Aorta (tissue), 5 donors: ENCODE measurements at places on chromosomes 3 and 15. TPM values are rescaled to one million over a fixed set of nuclear protein-coding genes. Genes with fewer than 3 reads are reported as not detected.

DNA sequence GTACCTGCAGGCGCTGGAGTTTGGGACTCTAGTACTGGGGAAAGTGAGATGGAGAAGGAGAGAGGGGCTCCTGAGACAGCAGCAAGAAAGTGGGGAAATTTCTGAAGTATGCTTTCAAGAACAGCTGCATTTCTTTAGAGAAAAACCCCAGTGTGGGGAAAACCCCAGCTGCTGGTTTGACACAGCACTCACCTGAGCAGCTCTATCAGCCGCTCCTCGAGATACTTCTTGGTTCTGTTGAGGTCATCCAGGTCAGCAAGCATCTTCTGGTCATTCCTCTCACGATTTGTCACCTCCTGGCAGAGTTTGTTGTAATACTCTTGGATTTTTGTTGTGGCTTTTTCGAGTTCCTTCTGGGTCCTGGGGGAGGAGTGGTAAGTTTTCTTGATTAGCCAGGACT, 18.8 kb downstream of the CXCR6 start:
- no peaks in the 10 kb centered on the region for H3K4me1 ChIP-seq
- H3K4me3 ChIP-seq: no peak overlapping the region
- H3K27me3 ChIP-seq: no peaks in the 10 kb centered on the region
- no peak overlapping the region for H3K27ac ChIP-seq
- peaks cover 7% of the 10 kb centered on the region for H3K36me3 ChIP-seq
- no peak for DNase-seq

DNA sequence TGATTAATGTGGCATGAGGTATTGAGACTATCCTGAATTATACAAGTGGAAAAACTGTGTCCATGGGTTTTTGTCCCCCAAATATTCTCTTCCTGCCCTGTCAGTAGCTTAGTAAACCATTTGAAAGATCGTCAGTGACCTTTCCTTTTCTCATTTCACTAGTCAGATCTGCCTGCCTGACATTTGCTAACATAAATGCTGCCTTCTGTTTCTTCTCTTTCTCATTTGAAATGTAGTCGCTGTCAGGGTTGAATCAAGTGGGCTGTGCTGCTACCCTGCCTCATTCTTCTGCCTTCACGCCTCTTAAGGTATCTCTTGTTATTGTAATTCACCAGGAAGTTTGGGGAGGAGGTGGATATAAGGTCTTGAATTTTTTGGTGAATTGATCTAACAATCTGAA, 67.5 kb downstream of the LRCH3 start:
- no peaks in the 10 kb centered on the region for H3K27me3 ChIP-seq
- DNase-seq: no peak
- H3K4me1 ChIP-seq: no peaks in the 10 kb centered on the region
- H3K4me3 ChIP-seq: no peak overlapping the region
- H3K27ac ChIP-seq: no peak overlapping the region

DNA sequence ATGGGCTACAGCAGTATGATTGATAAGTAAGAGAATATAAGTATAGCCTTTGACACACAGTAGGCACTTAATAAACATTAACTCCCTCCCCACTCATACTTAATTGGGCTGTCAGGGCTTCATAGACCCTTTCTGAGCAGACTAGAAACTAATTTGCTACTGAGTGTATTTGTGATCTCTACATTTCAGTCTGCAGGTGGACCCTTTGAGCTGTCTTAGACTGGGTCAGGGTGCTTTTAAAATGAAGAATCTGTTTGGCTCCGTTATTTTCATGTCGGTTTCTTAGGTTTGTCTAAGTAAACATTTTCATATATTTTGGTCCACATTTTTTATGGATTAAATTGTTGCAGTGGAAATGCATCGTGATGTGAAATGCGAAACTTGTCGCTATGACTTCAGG, 50.3 kb upstream of the SELENOK start:
- H3K27ac ChIP-seq: no peak overlapping the region
- H3K4me1 ChIP-seq: no peaks in the 10 kb centered on the region
- no peaks in the 10 kb centered on the region for H3K27me3 ChIP-seq

DNA sequence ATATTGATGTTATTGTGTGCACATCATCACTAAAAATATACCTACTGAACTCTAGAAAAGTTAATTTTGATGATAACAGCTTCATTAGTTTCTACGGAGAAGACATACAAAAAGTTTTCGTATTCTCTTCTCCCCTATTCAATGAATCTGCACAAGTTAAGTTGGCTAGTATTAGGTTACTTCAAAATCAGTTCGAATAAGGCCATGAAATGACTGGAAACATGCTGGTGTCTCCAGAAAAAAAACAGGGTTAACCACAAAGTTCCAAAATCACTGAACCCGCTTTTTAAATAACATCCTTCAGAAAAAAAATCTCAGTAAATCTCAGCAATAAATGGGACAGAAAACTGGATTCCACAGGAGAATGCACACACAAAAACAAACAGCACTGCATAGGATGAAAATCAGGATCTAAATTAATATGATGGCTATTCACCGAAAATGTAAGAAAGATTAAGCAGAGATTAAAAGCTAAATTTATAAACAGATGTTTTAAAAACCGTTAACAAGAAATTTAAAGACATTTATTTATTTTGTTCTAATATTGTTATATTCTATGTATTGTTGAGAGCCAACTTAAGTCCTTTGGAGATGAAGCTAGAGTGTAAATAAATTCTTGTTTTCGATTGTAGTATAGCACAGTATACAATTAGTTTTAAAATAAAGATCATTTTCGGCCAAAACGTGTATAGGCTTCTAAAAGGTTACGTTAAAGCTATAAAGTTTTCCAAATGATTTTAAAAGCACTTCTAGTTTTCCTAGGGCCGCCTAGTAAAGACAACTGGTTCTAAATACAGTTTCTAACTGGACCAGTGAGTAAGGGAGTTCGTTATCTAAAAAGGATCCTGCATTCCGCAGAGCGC, 1.0 kb downstream of the IGSF11 start:
- no peak overlapping the region for H3K27ac ChIP-seq
- H3K4me1 ChIP-seq: no peaks in the 10 kb centered on the region
- H3K27me3 ChIP-seq: peaks cover 1% of the 10 kb centered on the region
- no peak for DNase-seq
- no peaks in the 10 kb centered on the region for H3K36me3 ChIP-seq

DNA sequence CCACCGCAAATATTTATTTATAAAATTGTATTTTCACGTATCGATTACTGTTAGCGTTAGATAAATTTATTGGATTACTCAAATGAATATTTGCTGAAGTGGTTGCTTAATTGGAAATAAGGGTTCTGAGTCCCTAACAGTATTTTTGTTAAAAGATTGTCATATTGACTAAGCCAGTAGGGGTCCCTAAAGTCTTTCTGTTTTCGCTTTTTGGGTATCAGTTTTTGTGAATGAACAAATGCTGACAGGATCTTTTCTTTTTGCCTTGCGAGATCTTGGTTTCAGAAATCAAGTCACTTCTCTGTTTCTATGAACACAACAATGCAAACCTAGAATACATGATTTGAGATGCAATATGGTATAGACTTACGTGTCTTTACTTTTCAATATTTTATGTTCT, 7.1 kb downstream of the RAD51 start:
- H3K27me3 ChIP-seq: no peaks in the 10 kb centered on the region
- H3K27ac ChIP-seq: no peak overlapping the region
- no peak overlapping the region for H3K4me3 ChIP-seq
- no peak for DNase-seq
- H3K4me1 ChIP-seq: no peaks in the 10 kb centered on the region

DNA sequence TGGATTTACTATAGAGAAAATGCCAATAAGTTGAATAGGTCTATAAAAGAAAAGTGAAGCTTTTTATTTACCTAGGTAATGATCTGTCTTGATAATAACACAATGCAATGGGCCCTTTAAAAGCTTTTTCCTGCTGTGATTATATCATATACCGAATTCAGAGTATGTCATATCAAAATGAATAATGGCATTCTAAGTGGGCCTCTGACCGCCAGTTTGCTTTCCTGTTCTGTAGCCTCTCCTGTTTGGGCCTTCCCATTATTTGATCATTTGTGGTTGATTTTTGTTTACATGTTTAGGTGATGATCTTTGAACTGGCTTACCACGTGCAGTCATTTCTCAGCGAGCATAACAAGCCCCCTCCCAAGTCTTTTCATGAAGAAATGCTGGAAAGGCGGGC, 14.9 kb downstream of the EIF2AK4 start:
- no peak for DNase-seq
- H3K4me3 ChIP-seq: no peak overlapping the region
- no peaks in the 10 kb centered on the region for H3K4me1 ChIP-seq
- H3K36me3 ChIP-seq: peaks cover 12% of the 10 kb centered on the region
- H3K27ac ChIP-seq: no peak overlapping the region

- H3K27ac ChIP-seq: no peak overlapping the region
- no peaks in the 10 kb centered on the region for H3K4me1 ChIP-seq
- H3K36me3 ChIP-seq: no peaks in the 10 kb centered on the region
- no peak overlapping the region for H3K4me3 ChIP-seq
Measured at GRCh38 chr3:52144034-52144795, 10.0 kb downstream of the POC1A start.

- H3K27ac ChIP-seq: no peak overlapping the region
- no peaks in the 10 kb centered on the region for H3K36me3 ChIP-seq
- H3K27me3 ChIP-seq: no peaks in the 10 kb centered on the region
- H3K4me1 ChIP-seq: no peaks in the 10 kb centered on the region
- H3K4me3 ChIP-seq: no peak overlapping the region
Measured at GRCh38 chr15:96053031-96053780, 277.3 kb upstream of the NR2F2 start.

DNA sequence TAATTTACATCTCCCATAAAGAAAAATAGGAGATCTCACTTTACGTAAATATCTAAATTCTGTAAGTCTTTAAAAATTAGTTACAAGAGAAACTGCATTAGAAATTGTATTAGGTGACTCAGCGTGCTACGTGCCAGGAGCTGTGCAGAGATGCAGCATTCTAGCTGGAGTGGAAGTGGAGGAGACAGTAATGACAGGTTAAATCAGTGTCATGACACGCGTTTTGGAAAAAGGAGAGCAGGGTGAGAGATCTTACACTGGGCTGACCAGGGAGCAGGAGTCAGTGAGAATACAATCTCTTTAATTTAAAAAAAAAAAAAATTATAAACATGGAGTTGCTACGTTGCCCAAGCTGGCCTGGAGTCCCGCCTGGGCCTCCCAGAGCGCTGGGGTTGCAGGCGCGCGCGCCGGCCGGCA, 635 bp downstream of the TUBGCP5 start:
- H3K27ac ChIP-seq: no peak overlapping the region
- H3K27me3 ChIP-seq: no peaks in the 10 kb centered on the region
- H3K36me3 ChIP-seq: peaks cover 4% of the 10 kb centered on the region
- DNase-seq: no peak
- H3K4me3 ChIP-seq: peak overlapping the region; percentile 92

DNA sequence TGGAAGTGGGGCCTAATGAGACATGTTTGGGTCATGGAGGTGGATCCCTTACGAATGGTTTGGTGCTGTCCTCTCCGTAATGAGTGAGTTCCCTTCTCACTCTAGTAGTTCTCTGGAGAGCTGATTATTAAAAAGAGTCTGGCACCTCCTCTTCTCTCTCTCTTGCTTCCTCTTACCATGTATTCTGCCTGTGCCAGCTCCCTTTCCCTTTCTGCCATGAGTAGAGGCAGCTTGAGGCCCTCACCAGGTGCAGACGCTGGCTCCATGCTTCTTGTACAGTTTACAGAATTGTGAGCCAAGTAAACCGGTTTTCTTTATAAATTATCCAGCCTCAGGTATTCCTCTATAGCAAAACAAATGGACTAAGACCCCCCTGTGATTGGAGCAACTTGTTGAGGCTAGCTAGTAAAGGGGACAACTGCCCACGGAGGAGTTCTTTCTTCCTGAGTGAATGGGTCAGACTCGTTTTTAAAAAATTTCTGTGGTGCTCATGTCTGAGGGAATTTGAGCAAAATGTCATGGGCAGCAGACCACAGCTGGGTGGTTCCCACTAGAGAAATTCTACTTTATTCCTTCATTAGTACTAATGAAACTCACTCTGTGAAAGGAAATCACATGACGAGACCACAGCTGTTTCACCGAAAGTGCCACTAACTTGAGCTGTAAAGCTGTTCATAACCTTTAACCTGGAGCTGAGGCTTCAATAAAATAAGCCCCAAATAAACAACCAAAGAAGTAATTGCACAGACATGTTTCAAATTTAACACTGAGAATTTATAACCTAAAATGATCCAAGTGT, 210.0 kb downstream of the NFKBIZ start:
- no peaks in the 10 kb centered on the region for H3K36me3 ChIP-seq
- DNase-seq: no peak
- no peak overlapping the region for H3K4me3 ChIP-seq
- H3K27me3 ChIP-seq: no peaks in the 10 kb centered on the region
- H3K27ac ChIP-seq: no peak overlapping the region
- no peaks in the 10 kb centered on the region for H3K4me1 ChIP-seq

- H3K4me3 ChIP-seq: no peak overlapping the region
- H3K27me3 ChIP-seq: no peaks in the 10 kb centered on the region
- DNase-seq: no peak
Measured at GRCh38 chr3:70990185-70990584, 593.3 kb downstream of the FOXP1 start.

- H3K27ac ChIP-seq: no peak overlapping the region
- no peak for DNase-seq
- no peaks in the 10 kb centered on the region for H3K36me3 ChIP-seq
- H3K4me1 ChIP-seq: no peaks in the 10 kb centered on the region
- no peak overlapping the region for H3K4me3 ChIP-seq
Measured at GRCh38 chr15:39213385-39213840, 367.5 kb upstream of the THBS1 start.

DNA sequence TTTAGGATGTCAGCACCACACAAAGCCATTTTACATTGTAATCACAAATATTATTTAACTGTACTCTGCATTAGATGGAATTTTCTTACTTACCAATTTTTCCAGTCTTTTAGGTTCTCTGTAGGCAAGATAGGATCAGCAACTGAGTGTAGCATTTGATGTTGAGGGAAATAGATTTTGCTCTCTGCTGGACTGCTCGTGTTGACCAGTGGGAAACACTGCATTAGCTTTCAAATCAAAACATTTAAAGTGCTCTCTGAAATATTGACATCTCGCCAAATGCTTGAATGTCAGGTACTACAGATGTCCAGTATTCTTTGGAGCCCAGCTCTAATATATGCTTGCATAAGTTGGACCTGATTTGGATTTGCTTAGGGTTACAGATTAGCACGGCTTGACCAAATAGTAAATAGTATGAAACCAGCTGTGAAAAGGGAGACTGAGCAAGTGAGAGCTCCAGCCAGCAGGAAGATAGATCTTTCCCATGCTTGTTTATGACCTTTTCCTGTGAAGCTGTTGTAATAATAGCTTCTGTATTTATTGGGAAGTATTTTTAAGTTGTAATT, 29.5 kb downstream of the P2RY14 start:
- H3K36me3 ChIP-seq: no peaks in the 10 kb centered on the region
- DNase-seq: no peak
- no peaks in the 10 kb centered on the region for H3K27me3 ChIP-seq
- H3K4me3 ChIP-seq: no peak overlapping the region

- no peak for DNase-seq
- no peak overlapping the region for H3K4me3 ChIP-seq
- no peaks in the 10 kb centered on the region for H3K36me3 ChIP-seq
- no peak overlapping the region for H3K27ac ChIP-seq
- no peaks in the 10 kb centered on the region for H3K27me3 ChIP-seq
- no peaks in the 10 kb centered on the region for H3K4me1 ChIP-seq
Measured at GRCh38 chr15:82643992-82644391, 3.2 kb downstream of the CPEB1 start.

GRCh38 chr15:53827355-53827754, 67.9 kb upstream of the WDR72 start:
- DNase-seq: no peak
- peaks cover 2% of the 10 kb centered on the region for H3K4me1 ChIP-seq
- H3K27ac ChIP-seq: no peak overlapping the region
- no peaks in the 10 kb centered on the region for H3K36me3 ChIP-seq
- H3K27me3 ChIP-seq: no peaks in the 10 kb centered on the region

The COPG1 gene
- total RNA-seq: 149 TPM

The LTK gene
- 1.1 TPM for total RNA-seq

The SUSD5 gene
- total RNA-seq: 230 TPM

The CCR1 gene
- 21.5 TPM for total RNA-seq
